ENCODE measurements at places on chromosomes 7 and 10. TPM values are rescaled to one million over a fixed set of nuclear protein-coding genes. Genes with fewer than 3 reads are reported as not detected.

The CH25H gene
- 0.15 TPM for polyA plus RNA-seq

The SEMA3C gene
- polyA plus RNA-seq, result 24.3 TPM

The TNKS2 gene
- polyA plus RNA-seq, result 66.2 TPM

DNA sequence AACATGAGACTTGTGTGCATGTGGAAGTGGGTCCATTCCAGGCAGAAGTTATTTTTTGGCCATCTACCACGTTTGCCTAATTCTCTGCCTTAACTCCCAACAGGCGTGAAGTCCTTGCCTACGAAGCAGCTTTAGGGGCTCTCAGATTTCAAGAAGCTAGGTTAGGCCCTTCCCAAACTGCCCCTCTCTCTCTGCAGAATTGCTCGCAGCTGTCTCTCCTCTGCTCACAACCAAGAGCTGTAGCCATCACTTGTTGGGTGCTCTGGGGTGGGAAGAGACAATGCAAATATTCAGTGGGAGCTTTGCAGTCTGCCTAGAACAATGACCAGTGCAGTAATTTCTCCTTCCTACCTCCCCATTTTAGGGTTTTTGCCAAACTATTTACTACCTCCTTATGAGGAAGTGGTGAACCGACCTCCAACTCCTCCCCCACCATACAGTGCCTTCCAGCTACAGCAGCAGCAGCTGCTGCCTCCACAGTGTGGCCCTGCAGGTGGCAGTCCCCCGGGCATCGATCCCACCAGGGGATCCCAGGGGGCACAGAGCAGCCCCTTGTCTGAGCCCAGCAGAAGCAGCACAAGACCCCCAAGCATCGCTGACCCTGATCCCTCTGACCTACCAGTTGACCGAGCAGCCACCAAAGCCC, 24.9 kb downstream of the CYP17A1 start:
- DNase-seq, result no peak

DNA sequence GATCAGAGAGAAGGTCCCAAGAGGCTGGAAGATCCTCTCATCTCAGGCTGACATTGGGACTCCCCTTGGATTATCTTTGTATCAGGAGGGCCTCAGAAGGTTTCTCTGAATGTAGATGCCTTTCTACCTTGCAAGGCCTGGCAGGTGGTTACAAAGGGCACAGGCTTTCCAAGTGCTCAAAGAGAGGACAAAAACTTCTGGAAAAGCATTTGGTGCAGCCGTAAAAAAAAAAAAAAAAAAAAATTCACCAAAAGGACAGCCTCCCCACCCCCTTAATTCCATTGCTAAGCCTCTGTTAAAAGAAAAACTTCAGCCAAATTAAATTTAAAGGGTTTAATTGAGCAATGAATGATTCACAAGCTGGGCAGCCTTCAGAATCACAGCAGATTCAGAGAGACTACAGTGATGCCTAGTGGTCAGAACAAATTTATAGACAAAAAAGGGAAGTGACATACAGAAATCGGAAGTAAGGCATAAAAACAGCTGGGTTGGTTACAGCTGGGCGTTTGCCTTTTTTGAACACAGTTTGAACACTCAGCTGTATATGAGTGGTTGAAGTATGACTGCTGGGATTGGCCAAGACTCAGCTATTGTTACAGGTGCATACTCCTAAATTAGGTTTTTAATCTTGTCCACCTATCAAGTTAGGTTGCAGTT, 42.5 kb upstream of the LRGUK start:
- no peak for DNase-seq

GRCh38 chr10:82759050-82759449, 884.1 kb downstream of the NRG3 start:
- DNase-seq, result no peak

DNA sequence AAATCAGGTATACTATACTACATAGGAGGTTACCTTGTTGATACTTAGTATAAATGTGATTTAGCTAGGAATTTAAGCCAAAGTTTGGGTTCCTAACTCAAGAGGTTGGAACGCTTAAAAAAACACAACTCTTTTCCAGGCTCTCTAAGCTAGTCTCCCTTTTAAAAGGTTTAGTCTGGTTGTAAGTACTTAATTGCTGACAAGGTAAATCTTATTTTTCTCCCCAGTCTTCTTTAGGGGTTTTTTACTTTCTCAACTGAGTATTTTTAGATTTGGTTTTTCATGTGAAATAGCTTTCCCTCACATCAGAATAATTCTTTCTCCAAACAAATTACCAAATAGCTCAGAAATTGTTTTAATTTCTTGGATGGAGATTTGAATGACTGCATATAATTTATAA, 20.8 kb upstream of the CTTNBP2 start:
- no peak for DNase-seq

DNA sequence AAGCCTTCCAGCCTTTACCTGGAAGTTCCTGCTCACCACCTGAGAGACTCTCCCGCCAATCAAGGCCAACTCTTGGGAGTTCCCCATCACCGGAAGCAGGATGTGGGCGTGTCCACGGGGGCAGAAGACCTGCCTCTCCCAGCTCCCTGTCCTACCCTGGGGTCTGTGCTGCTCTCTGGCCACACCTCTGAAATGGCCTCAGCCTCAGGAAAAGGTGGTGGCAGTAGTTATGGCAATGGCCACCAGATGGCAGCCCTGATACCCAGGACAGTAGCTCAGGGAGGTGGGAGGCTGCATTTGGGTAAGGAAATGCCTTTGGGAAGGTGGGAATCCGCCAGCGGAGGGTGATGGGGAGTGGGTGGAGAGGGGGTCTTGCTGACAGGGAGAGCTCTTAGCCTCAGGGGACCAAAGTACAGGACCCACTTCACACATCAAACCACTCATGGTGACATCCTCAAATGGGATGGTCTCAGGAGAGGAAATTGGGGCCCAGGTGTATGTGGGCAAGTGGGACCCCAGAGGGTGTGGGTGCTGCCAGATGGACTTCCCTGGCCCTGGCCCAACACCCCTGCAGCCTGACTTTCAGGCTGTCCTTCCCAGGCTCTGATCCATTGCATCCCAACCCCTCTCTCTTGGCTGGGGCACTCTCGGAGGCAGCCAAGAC, 33.9 kb downstream of the KAZALD1 start:
- DNase-seq, result peak; percentile 29

DNA sequence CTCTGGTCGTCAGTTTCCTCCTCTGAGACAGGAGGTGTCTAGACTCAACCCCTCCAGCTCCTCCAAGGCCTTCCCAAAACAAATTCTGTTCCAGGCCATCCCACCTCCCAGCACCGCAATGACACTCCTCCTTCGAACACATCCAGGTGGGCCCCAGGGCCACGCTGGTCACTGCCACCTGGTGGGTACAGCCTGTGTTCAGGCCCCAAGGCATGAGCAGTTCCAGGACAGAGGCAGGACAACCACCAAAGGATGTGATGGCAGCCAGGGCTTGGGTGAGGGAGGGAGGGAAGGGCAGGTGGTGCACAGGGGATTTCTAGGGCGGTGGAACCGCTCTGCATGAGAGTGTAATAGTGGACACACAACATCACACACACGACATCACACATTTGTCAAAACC, 76.5 kb downstream of the PRKAG2 start:
- no peak for DNase-seq

DNA sequence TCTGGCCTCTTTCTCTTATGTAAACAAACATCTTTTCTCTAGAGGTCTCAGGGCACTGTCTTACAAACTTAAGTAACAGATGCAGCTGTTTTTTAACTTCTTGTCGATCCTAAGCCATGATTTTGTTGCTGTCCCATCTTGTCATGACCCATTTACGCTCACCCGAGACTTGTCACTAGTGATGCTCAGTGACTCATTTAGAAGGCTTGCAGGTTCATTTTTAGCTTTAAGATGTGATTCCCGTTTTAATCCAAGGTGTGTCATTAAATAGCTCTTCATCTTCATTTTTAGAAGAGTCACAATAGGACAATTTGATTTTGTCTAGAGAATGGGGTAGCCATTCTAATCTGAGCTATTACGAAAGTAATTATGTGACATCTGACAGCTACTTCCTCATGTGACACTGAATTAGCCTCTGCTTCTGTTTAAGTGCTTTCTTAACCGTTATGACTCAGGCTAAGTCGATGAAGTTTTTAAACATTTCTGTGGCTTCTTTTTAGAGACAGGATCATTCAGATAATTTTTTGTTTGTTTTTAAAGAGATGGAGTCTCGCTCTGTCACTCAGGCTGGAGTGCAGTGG, 42.7 kb downstream of the SPDYE5 start:
- DNase-seq, result no peak

DNA sequence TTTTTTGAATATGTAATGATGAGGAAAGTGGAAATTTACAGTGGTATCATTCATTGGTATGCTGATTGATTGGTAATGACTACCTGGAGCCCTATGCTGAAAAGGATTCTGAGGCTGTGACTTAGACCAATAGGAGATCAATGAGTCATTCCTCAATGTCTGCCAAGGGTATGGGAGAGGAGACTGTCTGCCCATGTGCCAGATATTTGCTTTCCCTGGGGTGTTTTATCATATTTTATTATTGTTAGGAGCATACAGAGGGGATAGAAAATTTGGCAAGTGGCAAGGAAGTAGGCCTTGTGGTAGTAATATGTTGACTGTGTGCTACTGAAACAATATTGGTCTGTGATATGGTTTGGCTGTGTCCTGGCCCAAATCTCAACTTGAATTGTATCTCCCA, 54.8 kb downstream of the ASAH2B start:
- no peak for DNase-seq

- no peak for DNase-seq
Observed at GRCh38 chr10:33306701-33307519, 27.6 kb downstream of the NRP1 start.

DNA sequence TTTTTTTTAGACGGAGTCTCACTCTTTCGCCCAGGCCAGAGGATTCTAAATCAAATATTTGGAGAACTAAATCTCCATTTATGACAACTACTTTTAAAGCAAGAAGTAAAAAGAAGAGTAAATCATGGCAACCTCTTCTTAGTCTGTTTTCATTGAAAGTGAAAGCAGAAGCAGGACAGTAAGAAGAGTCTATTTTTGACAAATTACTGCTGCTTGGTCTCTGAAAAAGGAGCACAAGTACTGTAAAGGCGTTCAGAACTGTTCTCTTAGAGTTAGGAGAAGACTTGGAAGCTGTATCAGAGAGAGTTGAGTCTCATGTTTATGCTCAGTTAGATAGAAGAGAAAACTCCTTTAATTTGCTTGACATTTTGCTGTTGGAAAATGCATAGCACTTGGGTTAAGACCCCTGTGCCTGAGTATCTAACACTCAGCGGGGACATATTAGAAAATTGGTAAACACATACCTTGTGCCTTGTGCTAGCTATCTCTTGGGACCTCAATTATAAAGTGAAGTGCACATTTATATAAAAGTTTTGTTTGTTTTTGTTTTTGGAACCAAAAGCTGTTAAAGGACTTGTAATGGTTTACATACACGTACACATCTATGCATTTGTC, 433.0 kb downstream of the ANKRD7 start:
- DNase-seq, result no peak

DNA sequence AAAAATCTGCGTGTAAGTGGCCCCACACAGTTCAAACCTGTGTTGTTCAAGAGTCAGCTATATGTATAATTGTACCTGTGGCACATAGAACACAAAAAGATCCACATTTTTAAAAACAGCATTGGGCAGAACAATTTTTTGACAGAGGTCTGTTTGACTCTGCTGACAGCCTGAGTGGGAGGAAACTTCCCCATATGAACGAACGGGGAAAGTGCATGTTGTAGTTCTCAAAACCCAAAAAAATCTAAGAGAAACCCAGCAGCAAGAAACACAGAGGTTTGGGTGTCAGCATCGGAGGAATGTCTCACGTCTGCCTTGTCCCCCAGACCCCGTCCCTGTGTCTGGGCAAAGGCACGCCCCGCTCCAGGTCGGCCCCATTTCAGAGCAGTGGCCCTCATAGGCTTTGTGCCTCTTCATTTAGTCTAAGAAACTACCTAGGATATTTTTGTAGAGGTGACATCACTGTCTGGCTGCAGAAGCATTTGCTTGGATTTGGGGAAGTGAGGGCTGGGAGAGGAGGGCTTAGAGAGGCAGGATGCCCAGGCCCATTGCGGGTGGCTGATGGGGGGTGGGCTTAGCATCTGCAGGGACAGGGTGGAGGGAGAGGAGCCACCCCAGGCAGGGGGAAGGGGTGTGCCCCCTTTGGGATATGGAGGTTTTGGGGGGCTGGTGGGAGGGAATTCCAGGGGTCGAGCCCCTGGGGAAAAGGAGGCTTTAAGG, 11.0 kb downstream of the CUX1 start:
- no peak for DNase-seq

DNA sequence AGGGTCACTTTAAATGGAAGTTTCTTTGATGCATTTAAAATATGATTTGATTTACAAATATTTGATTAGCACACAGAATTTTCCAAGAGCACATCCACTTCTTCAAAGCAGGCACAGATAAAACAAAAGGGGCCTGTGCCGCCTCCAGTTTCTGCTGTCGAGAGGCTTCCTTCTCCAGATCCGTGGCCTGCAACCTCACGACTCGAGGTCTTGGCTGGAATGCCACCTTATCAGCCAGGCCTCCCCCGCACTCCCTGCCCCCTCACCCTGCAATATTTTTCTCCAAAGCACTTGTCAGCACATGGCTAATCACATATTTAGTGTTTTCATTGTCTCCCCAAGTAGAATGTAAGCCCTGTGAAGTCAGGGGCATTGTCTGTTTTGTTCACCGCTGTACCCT, 12.5 kb downstream of the PYROXD2 start:
- no peak for DNase-seq

- no peak for DNase-seq
Observed at GRCh38 chr7:15720849-15721471, 34.5 kb upstream of the MEOX2 start.

DNA sequence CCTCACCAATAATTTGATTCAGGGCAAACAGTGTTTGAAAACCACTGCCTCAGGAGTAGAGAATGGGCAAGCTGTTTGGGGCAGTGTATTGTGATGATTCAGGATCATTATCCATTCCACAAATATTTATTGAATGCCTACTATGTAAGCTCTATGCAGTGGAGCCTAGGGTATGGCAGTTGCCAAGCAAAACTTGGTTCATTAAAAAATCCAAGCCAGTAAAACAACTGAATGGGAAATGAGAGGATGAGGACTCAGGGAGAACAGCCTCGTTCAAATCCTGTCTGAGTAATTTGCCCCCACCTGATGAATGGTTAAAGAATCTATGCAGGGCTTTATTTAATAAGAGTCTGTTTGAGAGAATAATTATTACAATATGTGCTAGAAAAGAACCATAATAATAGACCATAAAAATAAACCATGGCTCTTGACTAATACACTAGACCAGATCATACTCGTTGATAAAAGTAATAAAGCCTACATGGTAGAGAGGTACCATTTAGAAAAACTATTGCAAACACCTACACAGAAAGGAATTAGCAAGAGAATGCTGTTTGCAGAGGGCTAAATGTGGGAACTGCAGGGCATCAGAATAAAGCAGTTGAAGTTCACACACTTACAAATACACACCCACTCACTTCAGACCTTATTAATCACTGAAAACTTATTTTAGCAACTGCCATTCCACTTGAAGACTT, 71.7 kb downstream of the CREB5 start:
- DNase-seq, result no peak

GRCh38 chr10:59337201-59337652, 25.1 kb downstream of the FAM13C start:
- no peak for DNase-seq

Measured in left renal pelvis (tissue), 4 donors.